ENCODE measurements at places on chromosomes 13 and 19.

DNA sequence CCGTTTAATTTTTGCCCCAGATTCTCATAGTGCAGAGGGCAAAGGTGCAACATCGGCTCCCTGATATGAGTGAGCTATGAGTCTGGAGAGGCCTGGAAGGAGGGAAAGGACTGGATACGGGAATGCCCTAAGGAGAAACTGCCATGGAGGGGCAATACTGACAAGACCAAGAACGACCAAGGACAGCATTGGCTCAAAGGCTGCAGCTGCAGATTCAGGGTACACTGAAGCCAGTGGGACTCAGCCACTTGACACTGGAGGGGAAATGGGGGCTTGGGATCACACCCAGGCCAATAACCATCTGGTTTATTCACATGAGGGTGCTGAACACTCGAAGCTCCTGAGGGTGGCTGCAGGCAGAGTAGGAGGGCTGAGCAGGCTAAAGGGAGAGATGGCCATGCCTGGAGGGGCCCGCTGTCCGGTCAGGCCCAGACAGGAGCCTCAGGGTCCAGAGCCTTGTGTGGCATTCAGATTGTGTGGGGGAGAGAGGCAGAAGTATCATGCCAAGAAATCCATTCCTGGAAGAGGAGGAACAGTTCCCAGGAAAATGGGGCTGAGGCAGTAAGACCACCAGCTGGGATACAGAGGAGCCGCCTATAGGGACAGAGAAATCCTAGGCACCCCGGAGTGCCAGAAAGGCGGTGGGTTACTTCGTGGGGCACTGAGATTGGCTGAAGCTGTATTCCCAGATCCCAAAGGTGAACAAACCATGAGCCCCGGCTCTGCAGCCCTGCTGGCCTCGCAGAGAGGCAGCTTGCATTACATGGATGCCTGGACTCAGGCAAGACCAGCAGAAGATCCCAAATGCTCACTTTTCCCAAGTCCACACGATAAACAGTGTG lies 20.7 kb downstream of the COL4A1 start:
- DNase-seq: no peak

DNA sequence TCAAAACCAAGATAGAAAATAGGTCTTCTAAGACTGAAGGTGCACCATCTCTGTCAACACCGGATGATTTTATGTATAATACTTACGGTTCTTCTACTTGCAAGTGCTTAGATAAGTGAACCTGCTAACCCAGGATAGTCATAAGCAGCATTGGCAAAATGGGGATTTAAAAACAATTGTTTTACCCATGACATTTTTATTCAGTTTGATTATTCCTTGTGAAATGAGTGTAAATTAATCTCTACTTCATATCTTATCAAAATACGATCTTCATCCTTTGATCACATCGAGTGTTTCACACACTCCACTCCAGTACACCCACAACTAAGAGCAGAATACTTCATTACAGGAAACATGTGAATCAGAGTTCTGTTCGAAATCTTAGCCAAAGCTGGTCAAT lies 23.0 kb upstream of the MTRF1 start:
- DNase-seq: no peak

GRCh38 chr13:44719857-44720671 lies 143.9 kb upstream of the TSC22D1 start:
- DNase-seq: no peak

- DNase-seq: no peak
Observed at GRCh38 chr13:44695520-44695919, 119.4 kb upstream of the TSC22D1 start.

- DNase-seq: no peak
Observed at GRCh38 chr13:104510422-104510821, 1444.2 kb upstream of the SLC10A2 start.

DNA sequence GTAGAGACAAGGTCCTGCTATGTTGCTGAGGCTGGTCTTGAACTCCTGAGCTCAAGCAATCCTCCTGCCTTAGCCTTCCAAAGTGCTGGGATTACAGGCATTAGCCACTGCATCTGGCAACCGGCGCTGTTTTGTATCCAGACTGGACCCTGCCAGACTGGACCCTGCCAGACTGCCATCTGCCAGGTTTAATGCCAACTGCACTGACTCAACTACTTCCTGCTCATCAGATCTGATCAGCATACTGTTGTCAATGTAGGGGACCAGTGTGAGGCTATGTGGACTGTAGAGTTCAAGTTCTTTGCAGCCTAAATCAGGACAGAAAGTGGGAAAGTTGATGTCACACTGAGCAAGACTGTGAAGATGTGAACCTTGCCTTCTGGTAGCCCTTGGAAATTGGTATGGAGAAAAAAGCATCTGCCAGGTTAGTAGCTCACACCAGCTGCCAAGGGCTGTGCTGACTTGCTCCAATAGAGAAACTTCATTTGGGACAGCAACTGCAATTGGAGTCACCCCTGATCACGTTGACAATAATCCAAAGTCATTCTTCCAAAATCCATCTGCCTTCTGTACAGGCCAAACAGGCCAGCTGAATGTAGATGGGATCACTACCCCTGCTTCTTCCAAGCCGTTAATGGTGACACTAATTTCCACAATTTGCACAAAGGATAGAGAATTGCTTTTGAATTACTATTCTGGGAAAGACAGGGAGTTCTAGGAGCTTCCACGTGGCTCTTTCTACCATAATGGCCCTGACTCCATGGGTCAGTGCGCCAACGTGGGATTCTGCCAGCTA lies 36.8 kb upstream of the ATP1A3 start:
- DNase-seq: no peak

GRCh38 chr19:14683439-14683838 lies 6.4 kb upstream of the ZNF333 start:
- DNase-seq: no peak

DNA sequence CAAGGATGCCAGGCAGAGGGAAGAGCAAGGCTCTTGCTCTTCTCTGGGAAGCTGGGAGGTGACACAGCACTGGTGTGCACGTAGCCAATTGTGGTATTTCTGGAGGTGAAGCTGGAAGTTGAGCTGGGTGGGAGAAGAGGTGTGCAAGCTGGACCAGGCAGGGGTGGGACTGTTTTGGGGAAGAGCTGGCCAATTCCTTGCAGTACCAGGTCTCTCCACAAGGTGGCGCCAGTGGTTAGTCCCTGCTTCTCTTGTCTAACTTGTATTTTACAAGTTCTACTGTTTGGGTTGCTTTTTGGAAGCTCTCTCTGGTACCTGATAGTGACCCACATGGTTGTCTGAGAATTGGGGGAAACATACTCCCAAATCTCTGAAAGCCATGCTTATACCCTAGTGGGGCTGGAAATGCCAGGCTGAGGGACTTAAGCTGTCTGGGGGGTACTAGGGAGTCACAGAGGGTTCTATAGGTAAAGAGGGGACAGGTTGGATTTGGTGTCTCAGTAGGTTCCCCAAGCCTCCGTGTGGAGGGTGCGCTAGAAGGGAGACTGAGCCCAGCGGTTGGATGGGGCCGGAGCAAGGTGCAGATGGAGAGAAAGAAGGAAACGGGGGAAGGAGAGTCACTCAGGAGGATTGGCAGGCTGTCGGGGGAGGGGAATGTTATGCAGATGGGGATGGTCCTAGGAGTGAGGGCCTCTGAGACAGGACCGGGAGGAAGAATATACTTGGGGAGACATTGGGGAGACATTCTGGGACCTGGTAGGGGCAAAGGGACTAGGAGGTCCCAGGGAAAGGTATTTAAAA lies 3.0 kb downstream of the HPN start:
- DNase-seq: no peak

GRCh38 chr19:44988273-44988672 lies 13.0 kb upstream of the RELB start:
- DNase-seq: no peak

DNA sequence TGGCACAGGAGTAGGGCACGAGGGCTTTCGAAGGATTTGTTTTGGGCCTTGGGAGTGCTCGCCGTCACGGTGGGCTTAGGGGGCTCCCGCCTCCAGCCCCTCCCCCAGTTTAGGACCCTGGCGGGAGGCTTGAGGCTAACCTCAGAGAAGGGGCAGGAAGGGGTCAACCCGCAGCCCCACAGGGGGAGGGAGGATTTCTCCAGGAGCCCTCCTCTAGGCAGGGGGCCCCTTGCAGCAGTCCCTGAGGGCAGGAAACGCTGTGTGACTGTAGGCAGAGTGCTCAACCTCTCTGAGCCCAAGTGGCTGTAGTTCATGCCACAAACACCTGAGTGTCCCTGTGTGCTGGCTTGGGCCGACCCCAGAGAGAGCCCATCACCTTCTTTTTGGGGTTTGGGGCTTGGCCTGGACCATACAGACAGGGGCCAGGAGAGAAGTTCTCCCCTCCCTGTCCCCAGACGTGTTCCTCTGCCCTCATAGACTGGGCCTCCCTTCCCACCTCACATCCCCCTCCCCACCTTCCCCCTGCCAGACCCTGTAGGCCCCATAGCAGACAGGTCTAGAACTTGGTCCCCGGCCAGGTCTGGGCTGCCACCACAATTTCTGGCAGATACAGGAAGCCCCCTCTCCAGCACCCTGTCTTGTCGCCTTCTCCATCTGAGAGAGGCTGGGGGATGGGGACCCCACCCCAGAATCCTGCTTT lies 8.1 kb downstream of the ISYNA1 start:
- DNase-seq: no peak

DNA sequence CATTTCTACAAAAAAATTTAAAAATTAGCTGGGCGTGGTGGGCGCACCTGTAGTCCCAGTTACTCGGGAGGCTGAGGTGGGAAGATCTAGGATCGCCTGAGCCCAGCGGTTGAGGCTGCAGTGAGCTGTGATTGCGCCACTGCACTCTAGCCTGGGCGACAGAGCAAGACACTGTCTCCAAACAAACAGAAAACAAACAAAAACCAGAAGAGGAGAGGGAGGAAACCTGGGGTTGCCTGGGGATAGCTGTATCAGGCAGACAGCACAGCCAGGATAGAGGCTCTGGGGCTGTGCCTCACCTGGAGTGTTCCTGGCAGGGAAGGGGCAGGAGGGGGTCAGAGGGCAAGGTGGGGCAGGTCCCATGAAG lies 2.6 kb upstream of the POLR2E start:
- DNase-seq: no peak

DNA sequence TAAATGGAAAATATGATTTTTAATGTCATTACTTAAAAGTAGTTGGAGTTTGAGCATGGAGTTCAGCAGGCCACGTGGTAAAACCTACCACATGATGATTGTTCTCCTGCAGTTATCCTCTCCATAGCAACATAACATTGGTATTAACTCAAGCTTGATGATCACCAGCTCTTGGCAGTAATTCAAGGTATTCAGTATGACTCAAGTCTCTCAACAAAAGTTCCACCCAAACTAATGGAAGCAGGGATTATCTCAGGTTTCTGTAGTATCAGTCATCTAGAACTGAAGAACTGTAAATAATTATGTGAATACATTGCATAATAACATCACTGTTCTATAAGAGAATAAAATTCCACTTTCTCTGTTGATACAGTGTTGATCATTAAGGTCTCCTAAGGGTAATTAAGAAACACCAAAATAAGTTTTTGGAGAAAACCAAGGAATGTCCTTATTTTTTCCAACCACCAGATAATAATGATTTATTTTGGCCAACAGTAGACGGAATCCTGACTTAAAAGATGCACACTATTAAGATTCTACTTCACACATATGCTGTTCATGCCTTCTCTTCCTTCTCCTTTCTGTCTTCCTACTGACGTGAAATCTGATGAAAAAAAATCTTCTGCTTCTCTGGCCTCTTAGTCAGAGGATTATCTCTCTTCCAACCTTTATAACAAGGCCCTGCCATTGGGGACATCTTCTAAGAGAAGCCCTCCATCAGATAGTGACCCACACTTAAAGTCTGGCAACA lies 1092.3 kb downstream of the EFNB2 start:
- DNase-seq: no peak

GRCh38 chr19:39602224-39602623 lies at the start of gene LGALS13:
LGALS13 (plus strand) TSS chr19:39602524; CDS start chr19:39602569, 45 bp downstream.
- no peak for DNase-seq

DNA sequence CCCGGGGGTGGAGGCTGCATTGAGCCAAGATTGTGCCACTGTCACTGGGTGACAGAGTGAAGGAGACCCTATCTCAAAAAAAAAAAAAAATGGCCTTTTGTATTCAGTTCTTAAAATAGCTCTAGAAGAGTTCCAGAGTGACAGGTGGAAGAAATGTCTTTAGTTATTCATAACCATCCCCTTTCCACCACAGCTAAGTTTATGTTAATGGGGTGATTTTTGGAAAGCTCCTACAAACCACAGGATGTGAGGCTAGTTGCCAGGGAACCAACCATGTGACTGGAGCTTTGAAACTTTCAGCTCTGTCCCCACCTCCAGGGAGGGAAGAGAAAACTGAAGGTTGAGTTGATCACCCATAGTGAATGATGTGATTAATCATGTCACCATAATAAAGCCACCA lies 6.9 kb downstream of the ZNF490 start:
- DNase-seq: no peak

GRCh38 chr13:35481777-35482176 lies 5.3 kb upstream of the MAB21L1 start:
- DNase-seq: no peak

All from breast epithelium (tissue), 4 donors.